ENCODE measurements at places on chromosomes 2 and 18.

DNA sequence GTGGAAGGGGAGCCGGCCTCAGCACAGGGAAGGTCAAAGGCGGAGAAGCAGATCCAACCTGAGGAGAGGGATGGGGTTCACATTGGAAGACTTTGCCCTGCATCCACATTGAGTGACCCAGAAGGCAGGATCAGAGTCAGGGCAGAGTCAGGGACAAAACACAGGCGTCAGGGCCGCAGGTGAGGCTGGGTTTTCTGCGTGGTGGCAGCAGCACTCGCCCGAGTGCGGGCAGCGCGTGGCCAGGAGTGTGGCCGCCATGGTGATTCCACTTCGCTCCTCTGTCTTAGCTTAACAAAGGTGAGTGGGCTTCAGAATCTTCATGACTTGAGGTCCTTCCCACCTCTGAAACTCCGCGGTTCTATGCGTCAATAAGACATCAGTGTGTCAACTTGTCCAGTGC is 476.9 kb upstream of the SMIM21 start:
- DNase-seq, result no peak

DNA sequence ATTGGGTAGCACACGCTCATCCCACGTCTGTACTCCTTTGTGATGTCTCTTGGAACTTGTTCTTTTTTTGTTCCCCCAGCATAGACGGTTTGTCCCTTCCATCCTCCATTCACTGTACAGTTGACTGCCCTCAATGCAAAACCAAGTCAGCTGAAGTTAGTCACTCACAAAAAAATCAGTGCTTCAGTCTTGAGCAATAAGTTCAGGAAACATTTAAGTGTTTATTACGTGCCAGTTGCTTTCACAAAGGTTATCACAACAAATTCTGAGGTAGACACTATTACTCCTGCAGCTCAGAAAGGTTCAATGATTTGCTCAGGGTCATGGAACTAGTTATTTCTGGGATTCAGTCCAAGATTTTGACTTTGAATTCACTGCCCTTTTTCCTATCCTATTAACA is 102.2 kb downstream of the PDE1A start:
- no peak for DNase-seq

GRCh38 chr18:29163596-29163995 is 986.7 kb upstream of the CDH2 start:
- DNase-seq, result no peak

- peak; percentile 23 for DNase-seq
Observed at GRCh38 chr2:165815299-165816141, 21.5 kb upstream of the GALNT3 start.

DNA sequence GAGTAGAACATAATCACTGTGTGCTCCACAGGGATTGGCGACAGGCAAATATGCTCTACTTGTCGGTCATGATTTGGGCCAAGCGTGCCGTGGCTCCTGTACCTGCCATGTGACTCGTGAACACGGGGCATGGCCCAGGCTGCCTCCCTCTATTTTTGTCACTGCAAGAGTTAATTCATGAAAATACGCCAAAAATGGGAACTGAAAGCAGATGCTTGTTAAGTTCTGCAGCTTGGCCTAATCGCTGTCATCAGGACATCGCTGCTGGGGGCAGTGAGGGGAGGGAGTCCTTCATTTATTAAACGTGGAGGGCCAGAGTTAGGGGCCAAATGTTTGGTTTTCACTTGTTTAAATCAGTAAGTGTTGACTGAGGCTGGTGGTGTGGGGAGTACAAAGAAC is 177.8 kb downstream of the BCL2 start:
- peak; percentile 73 for DNase-seq

GRCh38 chr2:15911686-15912085 is 28.7 kb upstream of the MYCN start:
- no peak for DNase-seq

- peak; percentile 56 for DNase-seq
Observed at GRCh38 chr2:10448576-10449485, 704 bp upstream of the ODC1 start.

DNA sequence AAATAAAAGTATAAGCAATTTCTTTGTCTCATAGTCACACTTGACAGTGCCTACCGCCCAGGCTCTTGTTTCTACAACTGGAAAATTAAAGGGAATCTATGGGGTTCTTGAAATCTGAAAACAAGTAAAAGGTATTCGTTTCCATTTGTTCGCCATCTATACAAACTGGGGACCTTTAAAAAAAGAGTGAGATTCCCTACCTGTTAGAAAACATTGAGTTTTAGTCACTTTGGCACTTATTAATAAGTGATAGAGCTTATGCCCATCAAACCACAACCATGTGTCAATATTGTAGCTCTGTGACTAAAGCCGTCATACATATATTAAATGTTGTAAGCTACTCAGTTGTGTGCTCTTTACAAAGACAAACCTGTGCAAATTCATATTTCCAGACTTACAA is 13.2 kb downstream of the FN1 start:
- DNase-seq, result no peak

GRCh38 chr18:39655341-39655740 is 2089.7 kb upstream of the CELF4 start:
- no peak for DNase-seq

DNA sequence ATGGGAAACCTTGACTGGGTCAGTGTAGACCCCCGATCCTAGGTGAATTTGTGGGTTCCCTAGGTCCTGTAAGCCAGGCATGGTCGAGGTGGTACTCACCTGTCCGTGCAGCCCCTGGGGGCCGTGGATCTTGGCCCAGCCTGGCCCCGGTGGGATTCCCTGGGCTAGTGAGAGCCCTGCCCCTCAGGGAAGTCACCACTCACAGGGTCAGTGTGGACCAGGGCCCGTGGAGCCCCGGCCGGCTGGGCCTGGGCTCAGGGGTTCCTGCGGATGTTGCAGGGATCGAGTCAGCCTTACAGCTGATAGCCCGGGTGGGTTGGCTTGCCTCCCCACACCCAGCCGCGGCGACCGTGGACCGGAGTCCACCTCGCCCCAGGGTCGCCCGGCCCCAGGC is 528 bp downstream of the ATG9A start:
- DNase-seq, result no peak

DNA sequence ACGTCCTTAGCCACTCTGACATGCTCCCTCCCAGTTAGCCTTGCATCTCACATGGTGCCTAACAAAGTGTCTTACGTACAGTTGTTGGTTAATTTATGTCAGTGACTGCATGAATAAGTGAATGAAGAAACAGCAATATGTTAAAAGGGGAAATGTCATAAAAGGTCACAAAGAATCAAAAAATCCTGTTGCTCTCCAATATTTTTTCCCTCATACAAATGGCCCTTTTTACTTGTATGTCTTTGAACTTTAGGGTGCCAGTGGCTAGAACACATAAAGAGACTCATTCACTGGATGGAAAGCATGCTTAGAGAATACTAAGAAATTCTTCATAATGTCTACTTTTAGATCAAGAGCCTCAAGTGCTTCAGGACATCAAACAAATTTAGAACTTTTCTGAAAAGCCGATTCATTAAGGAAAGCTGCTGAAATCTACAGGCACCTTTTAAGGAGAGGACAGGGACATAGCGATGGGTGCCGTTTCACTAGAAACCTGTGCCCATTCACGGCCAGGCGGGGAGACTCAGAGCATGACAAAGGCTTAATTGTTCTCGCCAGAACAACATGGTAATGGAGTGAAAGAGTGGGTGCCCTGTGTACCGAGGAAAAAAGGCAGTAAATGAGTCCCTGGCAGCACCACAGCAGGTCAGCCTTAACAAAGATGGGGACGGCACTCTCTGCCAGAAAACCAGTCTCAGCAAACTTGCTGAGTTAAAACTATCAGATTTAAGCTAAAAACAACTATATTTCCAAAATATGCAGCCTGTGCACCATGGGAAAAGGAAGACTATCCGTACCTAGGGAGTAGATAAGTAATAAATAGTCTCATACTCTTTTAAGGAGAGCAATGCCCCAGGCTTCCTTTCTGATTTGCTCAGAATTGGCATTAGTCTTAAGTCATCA is 71.6 kb upstream of the SPTBN1 start:
- DNase-seq, result no peak

GRCh38 chr2:66929632-66930338 is 467.3 kb upstream of the ETAA1 start:
- DNase-seq, result no peak

DNA sequence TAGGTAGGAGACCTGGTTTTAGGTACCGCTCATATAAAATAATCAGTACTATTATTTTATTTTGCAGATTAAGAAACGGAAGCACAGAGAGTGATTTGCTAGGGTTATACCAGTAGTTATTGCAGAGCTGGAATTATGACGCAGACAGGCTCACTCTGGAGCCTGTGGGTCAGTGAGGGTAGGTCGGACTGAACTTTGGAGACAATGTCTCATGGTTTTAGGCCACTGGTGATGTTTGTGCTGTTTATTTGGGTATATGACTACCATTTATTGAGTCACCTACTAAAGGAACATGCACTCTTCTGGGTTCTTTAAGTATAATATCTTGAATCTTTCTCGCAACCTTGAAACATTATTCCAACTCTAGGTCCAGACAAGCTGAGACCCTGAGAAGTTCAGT is 33.5 kb upstream of the IL1R1 start:
- no peak for DNase-seq

DNA sequence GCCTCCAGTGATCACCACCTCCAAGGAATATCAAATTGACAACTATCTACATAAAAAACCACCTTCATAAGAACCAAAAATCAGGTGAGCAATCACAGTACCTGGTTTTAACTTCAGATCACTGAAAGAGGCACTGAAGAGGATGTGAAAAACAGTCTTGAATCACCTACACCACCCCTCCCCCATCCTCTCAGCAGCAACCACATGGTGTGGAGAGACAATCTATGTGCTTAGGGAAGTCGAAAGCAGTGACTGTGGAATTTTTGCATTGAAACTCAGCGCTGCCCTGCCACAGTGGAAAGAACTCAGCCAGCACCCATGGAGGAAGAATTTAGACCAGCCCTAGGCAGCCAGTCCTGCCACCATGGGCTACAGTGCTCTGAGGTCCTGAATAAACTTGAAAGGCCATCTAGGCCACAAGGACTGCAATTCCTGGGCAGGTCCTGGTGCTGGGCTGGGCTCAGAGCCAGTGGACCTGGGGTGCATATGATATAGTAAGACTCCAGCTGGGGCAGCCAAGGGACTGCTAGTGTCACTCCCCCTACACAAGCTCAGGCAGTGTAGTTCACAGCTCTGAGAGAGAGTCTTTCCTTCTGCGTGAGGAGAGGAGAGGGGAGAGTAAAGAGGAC is 75.6 kb downstream of the ATL2 start:
- DNase-seq, result no peak

GRCh38 chr2:170885130-170885791 is 43.8 kb upstream of the GORASP2 start:
- DNase-seq, result no peak

DNA sequence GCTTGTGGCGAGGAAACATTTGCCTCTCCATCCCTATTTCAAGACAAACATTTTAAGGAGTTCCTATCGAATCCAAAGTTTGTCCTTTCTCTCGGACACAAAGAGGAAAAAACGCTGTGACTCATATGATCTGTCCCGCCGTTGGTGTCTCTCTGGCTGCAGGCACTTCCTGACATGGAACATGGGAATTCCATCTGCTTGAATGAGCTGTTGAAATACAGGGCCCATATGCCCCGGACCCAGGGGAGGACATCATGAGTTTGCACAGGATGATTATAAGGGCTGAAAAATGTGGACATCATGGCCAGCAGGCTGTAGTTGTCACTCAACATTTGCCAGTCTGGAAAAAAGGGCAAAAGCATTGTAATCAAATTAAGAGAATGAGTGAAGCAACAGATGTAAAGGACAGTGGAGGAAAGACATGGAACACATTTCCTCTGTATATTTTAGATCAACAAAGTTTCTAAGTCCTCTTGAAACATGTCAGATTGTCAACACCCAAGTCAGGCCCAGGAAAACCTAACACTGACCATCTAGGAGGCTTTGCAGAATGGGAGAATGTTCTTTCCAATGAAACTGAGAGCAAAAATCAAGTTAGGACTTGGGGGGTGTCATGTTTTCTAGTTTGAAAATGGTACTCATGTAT is 103.2 kb upstream of the SMIM21 start:
- DNase-seq, result no peak

DNA sequence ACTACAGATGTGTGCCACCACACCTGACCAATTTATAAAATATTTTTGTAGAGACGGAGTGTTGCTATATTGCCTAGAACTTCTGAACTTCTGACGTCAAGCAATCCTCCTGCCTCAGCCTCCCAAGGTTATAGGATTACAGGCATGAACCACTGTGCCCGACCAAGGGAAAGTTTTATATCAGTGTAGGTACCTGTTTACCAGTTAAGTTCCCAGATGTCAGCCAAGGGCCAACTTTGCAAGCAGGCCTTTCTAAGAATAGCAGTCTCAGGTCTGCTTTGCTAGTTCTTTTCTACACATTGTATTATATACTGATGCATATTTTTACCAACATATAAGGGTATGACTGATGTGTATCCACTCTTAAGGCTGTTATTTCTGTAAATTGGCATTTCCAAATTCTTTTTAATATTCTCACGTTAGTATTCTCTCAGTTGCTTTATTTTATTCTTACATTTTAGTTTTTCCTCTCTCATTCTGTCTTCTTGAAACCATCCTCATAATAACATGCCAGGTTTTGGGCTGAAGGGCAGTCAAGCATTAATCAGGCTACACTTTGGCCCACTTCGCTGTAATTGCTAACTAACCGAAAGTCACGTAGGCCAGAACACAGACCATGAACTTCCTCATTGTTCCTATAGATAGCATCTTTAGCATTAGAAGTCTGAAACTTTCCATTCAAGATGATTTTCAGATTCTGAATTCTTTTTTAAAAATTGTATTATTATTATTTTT is 25.0 kb upstream of the CXXC1 start:
- DNase-seq, result no peak

Data from inflammatory macrophage treated with lipopolysaccharide for 4 hours (primary cell).